Activated T-helper 1 cell treated with anti-CD3 and anti-CD28 coated beads, Interleukin-2, amount 50 U/mL, for 16 hours (primary cell): ENCODE measurements at places on chromosomes 3 and 15.

DNA sequence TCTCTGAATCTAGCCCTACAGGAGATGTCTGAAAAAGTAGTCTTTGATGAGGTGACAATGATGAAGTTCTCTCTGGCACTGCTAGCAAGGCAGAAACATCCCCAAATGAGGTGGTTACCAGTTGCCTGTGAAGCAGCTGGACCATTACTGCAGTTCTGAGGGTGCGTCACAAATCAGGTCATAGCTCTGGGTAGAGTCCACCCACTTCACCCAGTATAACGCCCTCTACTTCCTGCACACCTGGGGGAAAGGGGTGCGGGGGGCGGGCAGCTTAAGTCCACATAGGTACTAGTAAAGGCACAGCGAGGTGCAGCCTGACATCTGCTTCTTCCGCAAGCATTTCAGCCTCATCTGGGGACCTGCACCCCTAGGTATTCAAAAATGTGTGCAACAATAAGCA, 13.4 kb upstream of the SATB1 start:
- no peak for DNase-seq

- no peak for DNase-seq
Measured at GRCh38 chr3:54087581-54088410, 34.6 kb upstream of the CACNA2D3 start.

DNA sequence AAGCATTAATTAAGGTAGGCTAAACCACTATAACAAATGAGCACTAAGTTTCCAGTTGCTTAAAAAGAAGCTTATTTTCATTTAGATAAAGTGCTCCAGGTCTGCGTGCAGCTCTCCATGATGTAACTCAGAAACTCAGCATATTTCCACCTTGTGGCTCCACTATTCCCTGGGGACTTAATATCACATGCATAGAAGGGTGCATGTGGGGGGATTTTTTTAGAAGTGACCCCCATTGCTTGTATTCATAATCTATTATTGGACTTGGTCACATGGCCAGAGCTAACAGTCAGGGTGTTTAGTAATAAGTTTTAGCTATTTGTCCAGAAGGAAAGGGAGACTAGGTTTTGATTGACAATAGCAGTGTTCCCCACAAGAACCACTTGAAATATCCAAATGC, 86.8 kb downstream of the TMCO5A start:
- no peak for DNase-seq

DNA sequence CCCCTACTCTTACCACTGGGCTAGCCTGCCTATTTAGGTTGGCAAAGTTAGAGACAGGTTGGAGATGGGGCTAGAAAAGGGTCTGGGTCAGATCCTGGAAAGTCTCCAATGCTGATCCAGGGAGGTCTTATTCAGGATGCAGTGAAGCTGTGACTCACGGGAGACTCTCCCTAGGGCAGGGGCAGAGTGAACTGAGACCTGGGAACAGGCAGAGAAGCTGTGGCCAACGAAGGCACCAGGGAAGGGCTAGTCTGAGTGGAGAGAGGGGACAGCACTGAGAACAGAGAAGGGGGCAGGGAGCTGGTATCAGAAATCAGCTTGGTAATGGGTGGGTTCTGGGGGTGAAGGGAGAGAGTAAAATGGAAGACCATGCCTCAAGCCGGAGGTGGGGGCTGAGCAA, 2.2 kb downstream of the LTF start:
- DNase-seq, result no peak

DNA sequence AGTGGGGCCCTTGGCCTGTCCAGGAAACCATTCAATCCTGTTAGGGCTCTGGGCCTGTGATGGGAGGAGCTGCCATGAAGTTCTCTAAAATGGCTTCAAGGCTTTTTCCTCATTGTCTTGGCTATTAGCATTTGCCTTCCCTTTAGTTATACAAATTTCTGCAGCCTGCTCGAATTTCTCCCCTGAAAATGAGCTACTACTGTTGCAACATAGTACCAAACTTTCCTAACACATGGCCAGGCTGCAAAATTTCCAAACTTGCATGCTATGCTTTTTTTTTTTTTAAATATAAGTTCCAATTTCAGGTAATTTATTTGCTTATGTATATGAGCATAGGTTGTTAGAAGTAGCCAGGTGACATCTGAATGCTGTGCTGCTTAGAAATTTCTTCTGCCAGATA, 560.8 kb upstream of the TBL1XR1 start:
- no peak for DNase-seq

GRCh38 chr3:130699765-130700164, 46.9 kb downstream of the PIK3R4 start:
- no peak for DNase-seq

DNA sequence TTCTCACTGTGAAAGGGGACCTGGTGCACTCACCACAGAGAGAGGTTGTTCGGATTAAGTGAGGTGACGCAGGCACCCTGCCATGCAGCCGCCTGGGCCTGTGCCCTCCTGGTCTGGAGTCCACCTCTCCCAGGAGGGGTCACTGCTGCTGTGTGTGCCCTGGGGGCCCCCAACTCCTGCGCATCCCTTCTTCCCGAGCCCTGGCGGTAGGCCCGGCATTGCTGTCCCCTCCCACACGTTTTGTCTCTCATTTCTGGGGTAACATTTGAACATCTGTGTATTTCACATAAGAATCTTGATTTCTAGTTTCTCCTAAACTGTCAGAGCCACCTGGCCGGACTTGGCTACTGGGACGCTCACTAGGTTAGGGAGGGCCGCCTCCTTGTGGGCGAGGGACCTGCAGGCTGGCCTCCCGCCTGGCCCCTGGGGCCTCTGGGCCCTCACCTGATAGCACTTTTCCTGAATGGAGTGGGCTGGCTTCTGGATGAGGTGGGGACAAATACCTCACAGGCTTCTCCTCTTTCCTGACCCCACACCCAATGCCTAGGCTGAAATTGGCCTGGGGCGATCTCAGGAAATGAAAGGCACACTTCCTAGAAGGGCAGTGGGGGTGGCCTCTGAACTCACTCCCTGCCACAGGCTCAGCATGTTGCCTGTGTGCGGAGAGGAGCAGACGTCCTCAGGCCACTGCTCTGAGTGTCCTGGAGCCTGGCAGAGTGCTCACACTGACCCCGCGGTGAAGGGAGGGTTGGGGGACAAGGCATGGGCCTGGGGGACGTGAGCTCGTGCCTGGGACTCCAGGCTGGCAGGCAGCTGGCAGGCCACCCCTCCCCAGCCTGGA, 104.2 kb upstream of the PRR23E start:
- DNase-seq, result no peak

DNA sequence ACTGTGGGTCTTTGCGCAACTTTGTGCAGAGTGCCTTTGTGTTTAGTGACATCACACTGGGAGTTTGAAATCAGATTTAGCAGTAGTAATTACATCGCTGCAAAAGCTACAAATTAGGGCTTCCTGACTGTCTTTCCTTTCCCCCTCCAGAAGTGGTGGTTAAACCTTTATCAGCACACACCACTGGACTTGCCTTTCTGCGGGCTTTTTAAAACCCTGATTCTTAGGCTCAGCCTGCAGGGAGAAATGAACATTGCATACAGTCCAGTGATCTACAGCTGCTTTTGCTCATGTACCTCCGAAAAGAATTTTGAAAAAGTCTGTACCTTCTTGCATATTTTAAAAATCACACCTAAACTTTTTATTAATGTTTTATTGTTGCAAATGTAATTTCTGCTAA, 219.7 kb upstream of the NAALADL2 start:
- no peak for DNase-seq

DNA sequence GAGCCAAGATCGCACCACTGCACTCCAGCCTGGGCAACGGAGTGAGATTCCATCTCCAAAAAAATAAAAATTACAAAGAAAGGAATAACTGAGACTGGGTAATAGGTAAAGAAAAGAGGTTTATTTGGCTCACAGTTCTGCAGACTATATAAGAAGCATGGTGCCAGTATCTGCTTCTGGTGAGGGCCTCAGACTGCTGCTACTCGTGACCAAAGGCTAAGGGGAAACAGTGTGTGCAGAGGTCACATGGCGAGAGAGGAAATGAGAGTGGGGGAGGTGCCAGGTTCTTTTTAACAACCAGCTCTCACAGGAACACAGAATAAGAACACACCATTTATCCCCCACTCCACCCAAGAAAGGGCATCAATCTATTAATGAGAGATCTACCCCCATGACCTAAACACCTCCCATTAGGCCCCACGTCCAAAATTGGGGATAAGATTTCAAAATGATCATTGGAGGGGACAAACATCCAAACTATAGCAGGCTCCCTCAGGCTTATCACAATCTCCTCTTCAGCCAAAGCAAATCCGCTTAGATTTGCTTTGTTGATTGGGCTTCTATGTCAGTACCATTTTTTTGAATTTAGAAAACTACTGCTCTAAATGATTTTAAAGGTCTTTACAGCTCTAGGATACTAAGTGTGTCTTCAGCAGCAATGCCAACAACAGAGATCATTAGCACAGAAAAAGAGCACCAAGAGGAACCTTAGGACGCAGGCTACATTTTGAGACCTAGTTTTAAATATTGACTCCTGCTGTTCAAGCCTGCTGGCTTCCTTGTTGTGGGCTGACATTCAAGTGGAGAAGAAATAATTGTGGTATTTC, 84.2 kb upstream of the TBL1XR1 start:
- DNase-seq, result no peak

- DNase-seq, result no peak
Measured at GRCh38 chr15:66864086-66864830, 162.2 kb downstream of the SMAD6 start.

DNA sequence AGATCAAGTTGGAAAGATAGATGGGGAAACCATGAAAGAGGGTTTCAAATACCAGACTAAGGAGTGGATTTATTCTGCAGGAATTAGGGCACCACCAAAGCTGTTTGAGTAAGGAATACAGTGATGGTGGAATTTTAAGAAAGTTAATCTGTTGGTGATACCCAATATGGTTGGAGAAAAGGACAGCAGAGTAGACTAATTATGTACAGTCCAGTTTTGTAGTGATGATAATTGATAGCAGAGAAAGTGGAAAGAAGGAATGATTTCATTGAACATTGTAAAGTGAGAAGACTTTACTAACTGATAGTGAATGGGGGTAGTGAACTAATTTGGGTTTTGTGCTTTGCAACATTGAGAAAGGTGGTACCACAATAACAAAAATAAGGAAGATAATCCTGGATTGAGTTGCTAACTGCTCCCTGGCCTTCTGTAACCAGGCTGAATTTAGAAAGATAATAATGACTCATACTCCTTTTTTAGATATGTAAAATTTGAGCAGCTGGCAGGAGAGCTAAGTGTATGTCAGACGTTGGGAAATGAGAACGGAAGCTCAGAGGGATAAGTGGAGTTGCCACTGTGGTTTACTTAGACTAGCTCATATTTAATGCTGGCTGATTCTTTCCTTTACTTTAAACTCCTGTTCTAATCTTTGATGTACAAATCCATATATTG, 16.9 kb downstream of the TCAIM start:
- DNase-seq, result no peak

DNA sequence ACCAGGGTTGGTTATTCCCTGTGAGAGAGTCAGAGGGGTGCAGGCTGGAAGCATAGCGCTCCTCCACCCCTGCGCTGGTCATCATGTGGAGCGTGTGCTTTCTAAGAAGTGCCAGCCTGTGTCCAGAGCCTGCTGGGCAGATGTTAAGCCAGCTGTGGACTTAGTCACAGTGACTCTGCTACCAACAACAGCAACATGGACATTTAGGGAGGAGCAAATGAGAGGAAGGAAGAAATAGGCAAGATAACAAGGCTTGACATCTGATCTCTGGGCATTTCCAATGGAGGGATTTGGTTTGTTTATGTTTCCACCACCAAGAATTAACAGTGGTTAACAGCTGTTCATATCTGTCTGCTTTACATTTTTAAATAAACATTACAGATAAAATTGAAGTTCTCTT, 36.4 kb upstream of the MYZAP start:
- no peak for DNase-seq

- DNase-seq, result no peak
Measured at GRCh38 chr3:120432150-120432860, 18.5 kb downstream of the FSTL1 start.

DNA sequence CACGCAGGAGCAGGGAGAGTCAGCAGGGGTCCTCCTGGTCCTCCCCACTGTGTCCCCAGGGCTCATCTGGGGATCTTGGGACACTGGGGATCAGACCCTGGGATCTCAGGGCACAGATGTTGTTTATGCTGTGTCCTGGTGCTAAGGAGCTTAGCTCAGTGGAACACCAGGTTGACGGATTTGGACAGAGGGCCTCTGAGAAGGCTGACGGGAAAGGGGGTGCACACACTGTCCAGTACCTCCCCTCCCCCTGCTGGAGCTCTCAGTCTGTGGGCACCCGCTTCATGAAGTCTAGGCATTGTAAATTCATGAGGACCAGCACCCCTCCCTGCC, 21.9 kb upstream of the SEMA3F start:
- no peak for DNase-seq

- no peak for DNase-seq
Measured at GRCh38 chr3:111794711-111795110, 64.4 kb upstream of the PHLDB2 start.

DNA sequence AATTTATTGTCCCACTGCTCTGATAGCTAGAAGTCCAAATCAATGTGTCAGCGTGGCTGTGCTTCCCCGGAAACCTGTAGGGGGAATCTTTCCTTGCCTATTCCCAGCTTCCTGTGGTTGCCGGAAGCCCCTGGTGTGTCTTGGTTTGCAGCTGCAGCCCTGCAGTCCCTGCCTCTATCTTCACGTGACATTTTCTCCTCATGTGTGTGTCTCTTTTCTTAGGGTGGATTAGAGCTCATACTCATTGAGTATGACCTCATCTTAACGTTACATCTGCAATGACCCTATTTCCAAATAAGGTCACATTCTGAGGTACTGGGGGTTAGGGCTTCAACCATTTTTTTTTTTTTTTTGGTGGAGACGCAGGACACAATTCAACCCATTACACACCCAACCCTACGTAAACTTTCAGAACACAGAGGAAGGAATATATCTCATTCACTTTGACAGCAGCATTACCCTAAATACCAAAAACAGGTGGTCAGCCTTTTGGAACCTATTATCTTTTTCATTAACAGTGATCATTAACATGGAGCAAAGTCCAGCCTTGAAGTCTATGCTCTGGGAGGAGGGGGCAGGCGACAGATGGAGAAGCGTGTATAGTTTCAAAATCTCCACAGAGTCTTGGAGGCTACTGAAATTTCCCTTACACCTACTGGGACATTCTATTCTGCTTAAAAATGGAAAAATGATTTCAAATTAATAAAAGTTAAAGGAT, 88.6 kb downstream of the RYK start:
- DNase-seq, result no peak

DNA sequence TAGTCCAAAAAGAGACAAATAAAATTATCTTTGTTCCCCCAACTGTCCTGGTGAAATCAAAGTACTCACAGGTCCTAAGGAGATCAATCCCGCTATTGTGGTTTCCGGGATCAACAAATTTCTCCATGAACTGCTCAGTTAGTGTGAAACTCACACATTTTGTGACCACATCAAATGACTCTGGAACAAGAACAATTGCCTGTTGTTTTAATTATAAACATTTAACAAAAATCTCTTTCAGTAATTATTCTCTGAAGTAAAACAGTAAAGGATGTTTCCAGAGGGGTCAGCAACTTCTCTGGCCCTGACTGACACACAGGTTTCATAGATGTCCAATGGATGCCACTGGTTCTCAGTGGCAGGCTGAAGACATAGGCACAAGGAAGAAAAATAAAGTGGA, 3.9 kb downstream of the CLDND1 start:
- no peak for DNase-seq

DNA sequence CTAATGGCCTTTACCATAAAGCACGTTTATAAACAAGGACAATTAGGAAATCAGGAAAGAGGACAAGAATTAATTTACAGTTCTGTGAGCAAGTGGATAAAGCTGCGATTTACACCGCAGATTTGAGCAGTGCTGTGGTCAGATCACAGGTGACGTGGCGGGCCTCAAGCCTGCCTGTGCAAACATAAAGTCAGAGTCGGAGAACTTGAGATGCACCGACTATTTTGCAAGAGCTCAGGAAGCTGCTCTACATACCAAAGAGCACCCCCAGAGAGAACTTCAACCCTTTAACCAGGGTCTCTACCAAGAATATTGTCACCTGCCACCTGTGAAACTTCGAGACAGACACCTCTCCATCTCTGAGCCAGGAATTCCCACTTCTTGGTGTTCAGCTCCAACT, 35.7 kb downstream of the MECOM start:
- DNase-seq, result no peak
